ENCODE measurements at places on chromosomes 4 and X. TPM values are rescaled to one million over a fixed set of nuclear protein-coding genes. Genes with fewer than 3 reads are reported as not detected.

Gene GTPBP6
- total RNA-seq = 30.3 TPM

Gene CCDC149
- total RNA-seq = 20.6 TPM

Gene WWC2
- 28.6 TPM for total RNA-seq

GRCh38 chrX:73563738-73564068 is 706 bp downstream of the CHIC1 start:
- DNase-seq = no peak

Gene TXK
- 0.82 TPM for total RNA-seq

- peak; percentile 90 for DNase-seq
Observed at GRCh38 chr4:183905081-183905592, at the start of gene STOX2. Gene STOX2 (plus strand): TSS chr4:183905307. CDS start chr4:183906791, 1,484 bp downstream.

DNA sequence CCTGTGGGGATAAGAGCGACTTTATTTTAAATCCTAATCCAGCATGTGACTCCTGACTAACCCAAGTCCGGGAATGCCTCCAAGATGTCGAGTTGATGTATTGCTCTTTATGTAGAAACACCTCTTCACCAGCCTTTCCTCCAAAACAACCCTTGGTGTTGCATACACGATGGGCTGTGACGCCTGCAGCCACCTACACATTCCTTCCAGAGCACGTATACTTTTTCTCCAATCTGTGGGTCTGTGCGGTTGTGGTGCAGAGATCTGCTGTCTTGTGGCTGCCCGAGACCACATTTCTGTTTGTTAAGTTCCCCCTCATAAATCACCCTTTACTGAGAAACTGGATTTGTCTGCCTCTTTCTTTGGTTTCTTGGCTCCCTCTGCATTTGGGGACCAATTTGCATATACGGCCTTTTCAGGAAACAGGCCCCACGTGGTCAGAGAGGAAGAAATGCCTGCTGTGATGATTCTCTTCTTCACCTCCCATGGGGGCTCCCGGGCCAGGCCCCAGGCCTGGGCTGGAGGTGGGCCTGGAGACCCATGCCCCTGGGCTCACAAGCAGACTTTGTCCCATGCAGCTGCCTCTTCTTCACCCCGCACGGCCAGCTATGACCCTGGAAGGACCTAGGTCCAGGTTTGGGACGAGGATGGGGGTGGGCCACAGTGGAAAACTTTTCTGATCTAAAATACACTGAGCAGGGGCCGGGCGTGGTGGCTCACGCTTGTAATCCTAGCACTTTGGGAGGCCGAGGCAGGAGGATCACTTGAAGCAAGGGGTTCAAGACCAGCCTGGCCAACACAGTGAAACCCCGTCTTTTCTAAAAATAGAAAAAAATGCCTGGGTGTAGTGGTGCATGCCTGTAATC is 21.4 kb upstream of the AFAP1 start:
- DNase-seq = peak; percentile 73

DNA sequence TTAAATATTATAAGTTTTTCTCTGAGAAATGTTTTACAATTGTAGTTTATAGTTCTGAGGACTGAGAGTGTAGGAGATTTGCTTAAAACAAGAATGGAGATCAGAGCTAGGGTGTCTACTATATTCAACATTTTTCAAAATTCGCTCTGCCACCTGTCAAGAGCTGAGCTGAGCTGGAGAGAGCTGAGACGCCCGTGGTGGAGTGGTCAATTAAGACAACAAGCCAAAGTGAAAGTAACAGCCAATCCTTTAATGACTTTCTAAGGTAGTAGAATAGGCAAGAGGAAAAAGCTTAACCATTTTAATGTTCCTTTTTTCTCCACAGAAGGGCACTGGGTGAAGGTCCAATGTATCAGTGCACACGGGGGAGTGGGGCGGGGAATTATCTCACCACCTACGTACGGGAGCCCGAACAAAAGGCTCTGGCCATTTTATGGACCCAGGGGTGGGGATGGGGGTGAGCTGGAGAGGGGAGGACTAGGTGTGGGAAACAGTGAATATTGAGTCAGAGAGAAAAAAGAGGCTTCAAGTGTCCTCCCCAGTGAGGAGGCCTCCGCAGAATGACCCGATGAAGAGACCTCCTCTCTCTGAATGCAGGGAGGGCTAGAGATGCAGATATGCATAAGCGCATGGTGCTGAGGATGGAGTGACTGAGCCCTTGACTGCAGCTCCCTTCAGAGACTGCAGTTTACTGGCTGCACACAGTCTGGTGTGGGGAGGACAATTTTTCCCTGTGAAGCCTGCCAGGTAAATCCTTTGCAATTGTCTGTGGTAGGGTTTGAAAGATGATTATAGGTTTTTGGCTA is 60.8 kb downstream of the SPCS3 start:
- no peak for DNase-seq

Gene UGT2B10
- total RNA-seq = not detected

Gene IL2RG
- 4.3 TPM for total RNA-seq

DNA sequence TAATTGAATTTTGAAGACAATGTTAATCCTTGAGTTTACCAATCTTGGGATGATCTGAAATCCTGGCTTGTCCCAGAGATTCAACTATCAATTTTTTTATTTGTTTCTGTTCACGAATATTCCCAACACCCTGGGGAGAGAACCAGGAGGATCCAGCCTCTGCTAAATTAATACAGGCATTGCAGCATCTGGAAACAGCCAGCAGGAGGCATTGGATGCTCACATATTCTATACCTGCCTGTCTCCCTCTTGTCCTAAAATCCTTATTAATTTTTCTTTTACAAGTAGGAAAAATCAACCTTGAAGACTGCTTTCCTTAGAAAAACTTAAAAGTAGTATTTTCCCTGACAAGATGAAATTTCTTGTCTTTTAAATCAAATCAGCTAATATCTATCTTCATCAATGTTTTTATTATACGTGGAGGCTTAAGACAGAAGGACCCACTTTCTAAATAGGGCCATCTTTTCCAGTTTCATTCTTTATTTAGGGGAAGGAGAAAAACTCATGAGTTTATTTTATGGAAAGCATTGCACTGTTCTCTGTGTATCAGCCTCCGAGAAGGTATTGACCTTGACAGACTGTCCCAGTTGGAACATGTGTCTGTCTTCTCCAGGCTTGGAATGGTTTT is 102.4 kb downstream of the CLNK start:
- peak; percentile 67 for DNase-seq

Measured in tongue (tissue), 3 donors.